ENCODE measurements at places on chromosomes 11 and 22. TPM values are rescaled to one million over a fixed set of nuclear protein-coding genes. Genes with fewer than 3 reads are reported as not detected.

The PATZ1 gene
- 25.6 TPM for polyA plus RNA-seq

DNA sequence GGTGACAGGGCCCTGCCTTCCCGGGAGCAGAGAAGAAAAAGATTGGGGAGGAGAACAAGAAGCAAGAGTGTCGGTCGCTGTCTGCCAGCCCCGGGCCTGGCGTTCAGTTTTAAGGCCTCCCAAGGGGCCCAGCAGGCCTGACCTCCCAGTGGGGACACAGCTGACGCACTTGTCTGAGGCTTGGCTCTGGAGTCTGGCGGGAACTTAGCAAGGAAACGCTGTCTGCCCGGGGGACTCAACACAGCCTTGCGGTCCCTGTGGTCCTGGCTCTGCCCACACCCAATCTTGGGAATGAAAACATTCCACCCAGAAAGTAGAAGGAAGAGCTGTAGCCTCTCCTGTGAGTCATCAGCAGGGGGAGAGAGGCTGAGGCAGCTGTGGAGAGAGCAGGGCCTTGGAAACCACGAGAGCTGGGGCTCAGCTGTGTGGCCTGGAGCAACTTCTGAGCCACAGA lies 54.4 kb downstream of the TRAF6 start:
- no peak for DNase-seq

GRCh38 chr22:29081517-29082236 lies 8.8 kb downstream of the KREMEN1 start:
- no peak for DNase-seq

DNA sequence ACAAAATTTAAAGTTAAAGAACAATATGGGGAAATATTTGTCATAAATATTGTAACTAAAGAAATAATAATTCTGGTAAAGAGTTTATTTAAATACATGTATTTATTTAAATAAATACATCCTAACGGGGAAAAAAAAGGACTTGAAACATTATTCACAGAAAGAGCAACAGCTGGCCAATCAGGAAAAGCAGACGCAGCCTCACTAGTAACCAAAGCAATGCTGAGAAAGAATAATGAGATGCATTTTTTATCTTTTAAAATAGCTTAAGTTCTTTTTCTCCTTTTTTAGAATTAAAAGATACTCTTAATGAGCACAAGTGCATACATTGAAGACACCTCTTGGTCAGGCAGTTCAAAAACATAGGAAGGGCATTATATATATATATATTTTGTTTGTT lies 2.6 kb upstream of the LTO1 start:
- no peak for DNase-seq

- DNase-seq, result no peak
These were observed 105.0 kb upstream of the SESN3 start for GRCh38 chr11:95335989-95336388.

GRCh38 chr11:27234043-27234668 lies 128.9 kb downstream of the CCDC34 start:
- no peak for DNase-seq

DNA sequence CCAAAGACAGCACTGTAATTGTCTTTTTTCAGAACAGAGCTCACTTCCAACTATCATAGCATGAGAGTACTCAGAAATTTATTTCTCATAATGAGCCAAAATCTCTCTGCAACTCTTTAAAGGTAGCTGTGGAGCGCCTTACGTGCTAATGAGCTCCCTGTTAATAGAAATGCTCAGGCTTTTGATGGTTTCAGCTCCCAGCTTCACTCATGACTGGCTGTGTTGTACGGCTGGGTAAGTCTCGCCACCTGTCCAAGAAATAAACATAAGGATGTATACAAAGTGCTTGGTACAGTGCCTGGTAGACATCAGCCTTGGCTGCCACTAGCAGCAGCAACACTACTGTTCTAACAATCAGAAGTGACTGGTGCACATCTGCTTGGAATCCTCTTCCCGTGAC lies 109.4 kb downstream of the LDLRAD3 start:
- no peak for DNase-seq

All from urinary bladder (tissue), 4 donors.